ENCODE measurements at places on chromosomes 3 and 15.

DNA sequence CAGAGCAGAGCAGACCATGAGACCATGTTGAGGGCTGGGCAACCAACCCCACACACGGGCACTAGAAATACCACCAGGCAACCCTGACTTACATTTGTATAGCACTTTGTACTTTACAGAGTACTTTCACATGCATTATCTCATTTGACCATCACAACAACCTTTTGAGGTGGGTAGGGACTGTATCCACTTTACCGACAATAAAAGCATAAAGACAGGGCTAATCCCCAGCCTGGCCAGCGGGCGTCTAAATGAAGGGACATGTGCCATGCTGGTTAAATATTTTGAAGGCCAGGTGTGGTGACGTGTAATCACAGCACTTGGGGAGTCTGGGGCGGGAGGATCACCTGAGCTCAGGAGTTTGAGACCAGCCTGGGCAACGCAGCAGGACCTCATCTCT, 23.6 kb downstream of the RASGRP1 start:
- no peak for DNase-seq

GRCh38 chr3:136787349-136787748, 31.6 kb upstream of the SLC35G2 start:
- peak; percentile 33 for DNase-seq

- DNase-seq = no peak
Observed at GRCh38 chr15:68360721-68361120, 71.2 kb downstream of the ITGA11 start.

- peak; percentile 81 for DNase-seq
Observed at GRCh38 chr3:123818921-123819429, 65.2 kb downstream of the MYLK start.

DNA sequence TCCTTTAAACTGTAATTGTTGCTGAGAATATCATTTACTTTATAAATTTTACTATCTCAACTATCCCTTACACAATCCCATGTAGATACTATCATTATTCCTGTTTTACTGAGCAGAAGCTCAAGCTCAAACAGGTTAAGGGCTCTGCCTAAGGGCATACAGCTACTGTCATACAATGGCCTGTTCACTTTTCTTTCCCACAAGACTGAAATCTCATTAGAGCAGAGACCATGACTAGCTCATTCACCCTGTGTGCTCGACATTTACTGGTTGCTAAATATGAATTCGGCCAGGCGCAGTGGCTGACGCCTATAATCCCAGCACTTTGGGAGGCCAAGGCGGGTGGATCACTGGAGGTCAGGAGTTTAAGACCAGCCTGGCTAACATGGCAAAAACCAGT, 1.6 kb upstream of the MESP2 start:
- DNase-seq = no peak

DNA sequence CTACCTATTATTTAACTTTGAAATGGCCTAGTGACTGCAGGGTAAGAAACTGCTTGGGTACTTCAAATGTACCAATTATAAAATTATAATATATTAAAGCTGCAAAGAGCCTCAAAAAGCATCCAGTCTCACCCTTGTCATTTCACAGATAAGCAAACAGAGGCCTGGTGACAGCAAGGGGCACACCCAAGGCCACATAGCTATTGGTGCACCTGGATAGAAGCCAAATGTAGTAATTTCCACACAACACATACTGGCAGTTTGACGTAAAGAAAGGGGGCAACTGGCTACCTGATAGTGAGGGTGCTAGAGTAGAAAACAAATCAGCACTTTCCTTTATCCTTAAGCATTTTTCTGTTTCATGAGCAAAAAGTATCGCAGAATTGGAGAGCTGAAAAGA, 51.1 kb downstream of the IFT57 start:
- no peak for DNase-seq

GRCh38 chr3:23830869-23831484, 25.2 kb downstream of the UBE2E1 start:
- no peak for DNase-seq

DNA sequence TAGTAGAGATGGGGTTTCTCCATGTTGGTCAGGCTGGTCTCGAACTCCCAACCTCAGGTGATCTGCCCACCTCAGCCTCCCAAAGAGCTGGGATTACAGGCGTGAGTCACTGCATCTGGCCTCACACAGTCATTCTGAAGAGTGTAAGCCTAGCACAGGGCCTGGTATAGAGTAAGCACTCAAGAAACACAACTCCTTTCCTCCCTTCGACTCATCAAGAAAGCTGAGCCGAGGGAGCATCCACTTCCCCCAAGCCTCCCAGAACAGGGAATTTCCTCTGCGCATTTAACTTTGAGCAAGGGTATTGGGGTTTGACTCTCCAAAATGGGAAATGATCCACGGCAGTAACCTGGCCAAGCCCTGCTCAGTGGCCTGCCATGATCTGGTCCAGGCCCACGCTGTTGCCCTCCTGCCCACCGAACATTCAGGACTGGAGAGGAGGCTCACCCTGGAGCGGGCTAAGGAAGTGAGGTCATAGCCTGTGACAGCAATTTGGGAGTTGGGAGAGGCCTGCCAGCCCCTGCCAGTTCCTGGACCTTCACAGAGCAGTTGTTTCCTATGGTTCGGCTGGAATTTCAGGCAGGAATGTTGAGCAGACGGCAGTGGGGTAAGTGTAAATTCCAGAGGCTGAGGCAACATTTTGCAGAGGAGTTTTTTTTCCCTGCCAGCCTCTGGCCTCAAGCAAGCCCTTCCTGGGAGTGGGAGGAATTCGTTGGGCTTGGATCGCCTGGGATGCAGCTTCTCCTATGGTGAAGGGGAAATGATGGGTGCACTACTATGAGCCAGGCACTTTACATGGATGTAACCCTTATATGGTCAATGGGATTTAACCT, 21.2 kb upstream of the SMAD3 start:
- DNase-seq = peak; percentile 98

DNA sequence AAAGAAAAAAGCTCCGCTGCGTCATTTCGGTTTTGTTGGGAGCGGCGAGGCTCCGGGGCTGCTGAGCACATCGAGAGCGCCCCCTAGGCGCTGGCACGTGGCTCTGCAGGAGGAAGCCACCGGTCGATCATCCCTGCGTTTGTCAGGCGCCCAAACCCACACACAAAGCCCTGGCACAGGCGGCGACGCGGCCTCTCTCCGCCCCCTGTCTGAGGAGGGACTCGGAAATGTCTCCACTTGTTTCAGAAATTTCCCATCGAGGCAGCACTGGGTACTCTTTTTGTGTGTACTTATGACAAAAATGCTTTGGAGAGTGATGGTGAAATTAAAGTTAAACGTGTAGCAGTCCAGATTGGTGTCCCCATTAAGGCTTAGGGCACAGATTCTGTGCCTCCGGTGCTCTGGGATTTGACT, 407.3 kb upstream of the ONECUT1 start:
- peak; percentile 9 for DNase-seq

DNA sequence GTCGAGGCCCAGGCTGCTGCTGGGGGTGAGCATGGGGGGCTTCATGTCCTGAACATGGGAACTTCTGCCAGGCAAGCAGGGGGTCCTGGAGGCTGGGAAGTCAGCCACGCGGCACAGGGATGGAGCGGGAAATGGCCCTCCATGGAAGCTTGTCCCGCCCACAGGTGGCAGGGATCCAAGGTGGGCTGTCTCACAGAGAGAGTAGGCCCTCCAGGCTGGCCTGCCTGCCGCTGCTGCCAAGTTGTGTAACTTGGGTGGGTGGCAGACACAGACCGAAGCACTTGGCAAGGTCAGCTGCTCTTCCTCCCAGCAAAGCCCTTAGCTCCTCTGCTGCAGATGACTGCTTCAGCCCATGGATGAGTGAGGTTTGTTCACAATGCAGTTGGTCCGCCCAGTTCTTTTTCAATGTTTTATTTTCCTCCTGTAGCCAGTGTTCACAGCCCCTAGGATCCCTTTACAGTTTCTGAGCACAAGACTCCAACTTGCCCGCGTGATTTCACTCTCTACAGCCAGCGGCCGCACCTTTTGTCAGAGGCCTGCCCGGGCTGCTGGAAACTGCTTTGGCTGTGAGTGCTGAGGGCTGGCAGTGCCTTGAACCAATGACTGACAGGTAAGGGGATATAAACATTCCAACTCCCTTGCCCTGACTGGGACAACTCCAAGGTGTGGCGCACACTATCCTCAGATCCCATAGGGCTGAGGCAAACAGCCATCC, 26.7 kb downstream of the HCN4 start:
- DNase-seq = no peak

GRCh38 chr3:131067983-131068382, 41.3 kb downstream of the NEK11 start:
- DNase-seq = no peak

GRCh38 chr3:28150465-28151206, 90.8 kb upstream of the CMC1 start:
- DNase-seq = no peak

DNA sequence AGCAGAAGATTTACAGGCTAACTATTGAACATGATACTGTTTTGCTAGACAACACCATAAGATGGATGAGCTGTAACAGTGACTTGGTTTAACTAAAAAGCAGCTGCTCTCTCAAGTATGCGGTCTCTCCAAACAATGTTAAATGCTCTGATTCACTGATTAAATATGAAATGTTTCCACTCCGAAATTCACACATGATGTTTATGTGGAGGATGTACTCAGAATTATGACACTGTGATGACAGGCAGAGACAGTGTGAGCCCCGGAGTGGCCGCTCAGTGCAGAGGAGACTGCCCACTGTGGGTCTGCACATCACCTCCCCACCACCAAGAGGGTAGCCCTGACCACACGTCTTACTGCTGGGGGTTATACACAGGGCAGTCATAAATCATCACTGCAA, 83.9 kb upstream of the MEX3B start:
- DNase-seq = peak; percentile 96

DNA sequence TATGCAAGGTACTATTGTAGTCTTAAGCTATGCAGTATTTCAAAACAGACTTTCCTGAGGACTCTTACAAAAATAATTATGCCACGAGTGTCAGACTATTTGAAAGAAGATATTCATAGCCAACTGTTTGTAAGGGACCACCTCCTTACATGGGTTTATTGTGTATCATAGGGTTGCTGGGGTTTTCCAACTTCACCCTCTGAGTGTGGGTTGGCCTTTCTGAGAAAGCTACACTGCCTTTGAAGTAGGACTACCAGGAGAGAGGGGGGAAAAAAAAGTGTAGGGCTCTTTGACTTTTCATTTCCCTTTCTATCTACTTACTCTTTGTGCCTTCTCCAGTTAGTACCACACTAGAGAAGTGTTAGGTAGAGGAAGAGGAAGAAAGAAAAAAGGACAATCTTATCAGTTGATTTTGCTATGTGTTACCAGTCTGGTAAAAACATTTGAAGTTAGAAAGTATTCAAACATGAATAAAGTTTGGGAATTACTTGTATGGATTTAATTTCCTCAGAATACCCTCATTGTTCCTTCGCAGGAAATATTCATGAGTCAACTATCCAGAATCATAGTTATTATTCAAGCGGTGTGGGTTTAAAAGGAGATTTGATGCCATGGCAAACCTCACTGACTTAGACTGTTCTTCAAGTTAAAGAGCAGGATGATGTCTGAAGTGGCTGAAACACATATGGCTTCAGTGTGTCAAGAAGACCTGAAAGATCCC, 329.3 kb upstream of the THBS1 start:
- DNase-seq = peak; percentile 43

DNA sequence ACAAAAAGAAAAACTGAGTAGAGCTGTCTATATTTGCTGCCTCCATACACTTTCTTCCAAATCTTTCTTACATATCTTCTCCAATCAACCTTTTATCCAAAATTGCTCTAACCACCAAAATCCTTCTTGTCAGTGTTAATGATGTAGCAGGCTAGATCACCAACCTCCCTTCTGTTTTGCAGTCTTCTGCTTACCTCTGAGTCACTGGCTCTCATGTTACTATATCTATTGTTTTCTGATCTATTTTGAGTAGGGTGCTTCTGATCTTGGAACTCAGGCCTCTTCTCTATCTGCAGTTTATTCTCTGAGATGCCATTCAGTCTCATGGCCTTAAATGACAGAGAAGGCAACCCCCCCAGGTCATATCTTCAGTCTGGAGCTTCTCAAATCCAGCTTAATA, 26.3 kb upstream of the AADAC start:
- no peak for DNase-seq

DNA sequence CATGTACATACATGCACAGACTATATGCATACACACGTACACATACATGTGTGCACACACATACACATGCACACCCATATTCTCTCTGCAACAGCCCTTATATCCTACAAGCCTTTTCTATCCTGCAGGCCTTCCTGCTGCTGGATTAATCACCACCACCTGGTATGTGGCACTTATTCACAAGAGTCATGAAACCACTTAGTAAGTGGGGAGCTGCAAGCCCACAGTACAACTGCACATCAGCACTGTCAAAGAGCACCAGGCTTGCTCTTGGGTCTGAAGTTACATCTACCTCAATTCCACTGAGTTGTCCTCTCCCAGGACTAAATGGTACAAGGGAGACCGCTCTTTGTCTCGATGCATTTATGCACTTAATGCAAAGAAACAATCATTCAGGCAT, 233.2 kb downstream of the KLF13 start:
- no peak for DNase-seq

- DNase-seq = peak; percentile 49
Observed at GRCh38 chr15:62324382-62324781, 159.3 kb upstream of the C2CD4B start.

GRCh38 chr15:68428431-68428940, 3.5 kb downstream of the ITGA11 start:
- DNase-seq = no peak

- DNase-seq = no peak
Observed at GRCh38 chr3:142566096-142566495, 12.4 kb downstream of the ATR start.

DNA sequence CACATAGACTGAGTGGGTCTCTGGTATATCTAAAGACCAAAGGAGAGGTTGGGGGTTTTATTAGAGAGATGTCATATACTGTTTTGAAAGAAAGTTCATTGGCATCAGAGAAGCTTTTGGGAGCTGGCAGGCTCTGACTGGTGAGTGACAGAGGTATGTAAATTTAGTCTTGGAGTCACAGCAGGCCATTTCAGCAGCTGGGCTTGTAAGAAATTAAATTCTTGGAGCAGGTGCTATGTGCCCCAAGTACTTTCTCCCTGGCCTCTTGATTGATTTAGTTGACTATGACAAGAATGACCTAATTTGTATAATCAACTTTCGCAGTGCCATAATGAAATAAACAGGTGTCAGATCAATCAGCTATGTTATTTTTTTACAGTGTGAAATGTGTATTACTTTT, 47.8 kb upstream of the CDAN1 start:
- DNase-seq = no peak

DNA sequence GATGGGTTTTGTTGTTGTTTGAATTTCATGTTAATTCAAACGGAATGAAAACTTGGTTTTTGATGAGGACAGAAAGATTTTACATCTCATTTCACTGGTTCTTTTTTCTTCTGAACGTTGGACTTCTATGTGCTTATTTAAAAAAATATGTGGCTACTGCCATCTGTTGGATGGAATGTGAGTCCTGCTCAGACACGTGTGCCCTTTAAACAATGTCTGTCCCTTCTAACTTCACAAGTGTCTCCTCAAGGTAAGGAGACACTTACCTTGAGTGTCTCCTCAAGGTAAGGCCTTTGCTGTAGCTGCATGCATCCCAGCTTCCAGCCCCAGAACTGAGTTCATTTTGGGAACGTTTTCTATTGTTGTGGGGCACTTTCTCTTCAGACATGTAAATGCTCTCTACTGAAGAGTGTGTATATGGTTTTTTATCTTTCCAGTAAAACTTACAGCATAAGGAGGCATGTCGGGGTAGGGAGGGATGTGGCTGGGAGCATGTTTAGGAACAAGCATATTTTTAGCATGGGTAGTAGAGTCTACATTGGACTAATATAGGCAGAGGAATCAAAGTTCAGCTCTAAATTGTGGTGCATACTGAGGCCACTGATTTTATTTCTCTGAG, 63.1 kb upstream of the UBE3A start:
- DNase-seq = peak; percentile 49

- no peak for DNase-seq
Observed at GRCh38 chr3:48716508-48716981, 476 bp downstream of the IP6K2 start.

- DNase-seq = no peak
Observed at GRCh38 chr3:43087249-43087776, 18.6 kb downstream of the POMGNT2 start.

Data from EH (cell line).